ENCODE measurements at places on chromosomes 13 and 19.
A peak's percentile ranks its signal among the peaks of the same experiment; 100 is the strongest.

- no peak for DNase-seq
Measured at GRCh38 chr13:71291842-71292146, 575.2 kb downstream of the DACH1 start.

- DNase-seq: no peak
Measured at GRCh38 chr19:16033136-16033530, 43.2 kb upstream of the TPM4 start.

DNA sequence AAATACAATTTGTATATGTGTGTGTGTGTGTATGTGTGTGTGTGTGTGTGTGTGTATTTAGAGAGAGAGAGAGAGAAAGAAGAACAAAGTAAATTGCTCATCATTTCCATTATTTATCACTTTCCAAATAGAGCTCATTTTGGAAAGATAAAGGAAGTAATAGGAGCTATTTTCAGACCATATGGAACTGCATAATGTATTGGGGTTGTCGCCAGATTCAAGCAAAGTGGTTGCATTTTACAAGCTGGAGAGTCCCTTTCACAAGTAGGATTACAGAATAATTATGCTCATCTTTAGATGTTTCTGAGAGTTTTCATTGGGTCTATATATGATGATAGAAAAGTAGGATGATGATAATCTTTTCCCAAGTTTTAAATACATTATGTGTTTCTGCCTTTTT, 842.7 kb upstream of the SLC10A2 start:
- DNase-seq: no peak

DNA sequence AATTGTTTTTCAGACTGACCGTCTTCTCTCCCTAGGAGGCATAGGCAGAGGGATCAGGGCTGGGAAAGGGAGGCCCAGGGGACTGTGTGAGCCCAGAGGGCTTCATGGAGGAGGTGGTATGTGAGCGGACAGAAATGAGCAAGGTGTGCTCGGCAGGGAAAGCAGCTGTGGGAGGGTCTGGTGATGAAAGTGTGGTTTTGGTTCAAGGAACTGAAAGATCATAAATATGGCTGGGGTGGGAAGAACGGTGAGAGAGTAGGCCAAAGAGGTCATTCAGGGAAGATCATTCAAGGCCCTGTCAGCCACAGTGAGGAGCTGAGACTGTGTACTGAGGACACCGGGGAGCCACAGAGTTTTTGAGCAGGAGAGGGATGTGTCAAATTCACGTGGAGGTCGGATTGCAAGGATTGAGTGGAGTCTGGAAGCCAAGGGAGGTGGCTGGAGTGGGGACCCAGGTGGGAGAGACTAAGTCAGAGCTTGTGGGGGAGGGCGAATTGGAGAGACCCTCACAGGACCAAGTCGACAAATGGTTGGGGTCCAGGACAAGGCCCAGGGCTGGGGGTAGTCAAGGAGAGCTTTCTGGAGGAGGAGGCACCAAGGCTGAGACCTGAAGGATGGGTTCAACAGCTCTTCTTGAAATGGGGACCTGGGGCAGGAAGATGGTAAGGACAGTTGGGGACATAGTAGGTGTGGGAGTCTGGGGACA, 7.6 kb downstream of the PLD3 start:
- no peak for DNase-seq

DNA sequence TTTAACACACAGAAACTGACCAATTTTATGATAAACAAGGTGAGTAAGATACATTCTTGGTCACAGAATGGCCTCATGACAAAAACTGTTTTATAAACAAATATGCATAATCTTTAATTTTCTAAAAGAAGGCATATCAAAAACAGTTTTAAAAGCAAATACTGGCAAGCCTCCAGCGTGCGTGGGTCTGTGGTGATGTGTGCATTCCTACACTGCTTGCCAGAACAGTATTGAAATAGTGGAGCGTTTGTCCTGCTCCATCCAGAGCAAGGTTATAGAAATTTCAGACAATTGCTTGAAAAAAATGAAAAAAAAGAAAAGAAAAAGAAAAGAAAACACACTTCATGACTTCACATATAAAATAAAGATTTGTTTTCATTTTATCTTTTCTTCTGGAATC, 140.9 kb downstream of the MZT1 start:
- no peak for DNase-seq

DNA sequence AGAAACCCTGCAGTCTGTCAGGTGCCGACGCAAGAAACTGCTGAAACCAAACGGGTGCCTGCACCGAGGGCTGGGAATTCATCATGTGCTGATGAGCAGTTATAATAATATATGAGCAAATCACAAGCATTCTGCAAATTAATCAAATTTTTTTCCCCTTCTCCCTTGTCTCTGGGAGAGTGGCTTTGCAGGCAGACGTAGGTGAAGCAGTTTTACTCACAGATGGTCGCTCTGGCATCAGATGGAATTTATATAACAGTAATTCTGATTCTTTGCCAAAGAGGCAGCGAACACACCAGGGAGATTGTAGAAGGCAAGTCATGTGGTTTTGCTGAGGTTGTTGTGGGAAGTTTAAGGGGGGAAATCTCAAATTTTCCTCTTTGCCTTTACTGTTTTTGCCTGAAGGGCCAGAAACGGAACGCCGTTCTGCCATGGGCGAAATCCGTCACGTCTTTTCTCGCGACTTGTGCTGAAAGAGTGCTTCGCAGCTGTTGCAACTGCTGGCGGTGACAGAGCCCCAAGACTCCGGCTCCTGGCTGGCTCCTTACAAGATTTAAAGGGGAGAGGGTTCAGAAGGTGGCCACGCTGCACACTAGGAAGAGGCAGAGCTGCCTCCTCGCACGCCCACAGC, 320.1 kb downstream of the ZNF536 start:
- DNase-seq: peak; percentile 18

GRCh38 chr13:43157796-43158195, 134.4 kb downstream of the DNAJC15 start:
- DNase-seq: no peak

DNA sequence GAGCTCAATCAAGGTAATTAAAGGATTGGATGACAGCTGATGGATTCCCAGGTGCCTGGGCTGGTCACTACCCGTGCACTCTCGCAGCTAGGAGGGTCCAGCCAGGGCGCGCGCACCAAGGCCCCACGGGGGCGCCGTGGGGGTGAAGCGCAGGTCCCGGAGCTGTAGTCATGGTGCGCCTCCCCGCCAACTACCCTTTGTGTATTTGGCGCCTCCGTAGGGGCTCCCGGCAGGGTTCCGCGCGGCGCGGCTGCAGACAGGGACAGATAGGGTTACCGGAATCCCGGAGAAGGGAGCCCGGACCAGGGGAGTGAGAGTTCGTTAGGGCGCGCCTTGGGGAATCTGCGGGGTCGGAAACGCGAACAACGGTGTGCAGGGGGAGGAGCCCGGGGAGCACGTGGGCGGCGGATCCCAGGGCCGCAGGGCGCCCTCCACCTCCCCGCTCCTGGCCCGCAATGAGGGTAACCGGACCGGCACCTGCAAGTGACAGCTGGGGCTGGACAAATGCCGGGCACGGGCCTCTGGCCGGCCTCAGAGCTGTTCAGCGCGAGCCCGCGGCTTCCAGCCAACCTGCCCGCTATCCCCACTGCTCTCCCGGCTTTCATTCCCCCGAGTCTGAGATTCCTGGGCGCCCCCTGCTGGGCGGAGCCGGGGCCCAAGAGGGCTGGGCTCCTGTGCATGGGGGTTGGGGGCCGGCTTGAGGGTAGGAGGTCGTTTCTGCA, 3.4 kb upstream of the PRAM1 start:
- DNase-seq: peak; percentile 68

DNA sequence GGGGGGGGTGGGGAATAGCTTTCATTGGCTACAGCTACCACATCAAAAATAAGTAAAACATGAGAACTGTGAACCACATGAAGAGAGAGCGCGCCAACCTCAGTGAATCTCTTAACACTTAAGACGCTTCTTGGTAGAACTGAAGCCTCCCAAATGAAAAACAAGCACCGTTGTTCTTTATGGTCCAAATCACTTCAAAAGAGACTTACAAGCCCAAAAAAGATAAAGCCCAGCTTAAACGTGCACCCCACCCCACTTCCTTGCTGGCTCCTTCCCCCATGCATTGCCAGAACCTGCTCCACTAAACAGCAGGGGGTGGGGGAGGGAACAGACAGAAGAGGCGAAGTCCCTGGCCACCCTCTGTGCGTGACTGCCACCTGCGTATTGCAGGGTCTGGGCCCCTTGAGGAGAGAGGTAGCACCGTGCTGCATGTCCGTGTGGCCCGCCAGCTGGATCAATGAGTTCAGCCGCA, 479.1 kb downstream of the FOXO1 start:
- no peak for DNase-seq

DNA sequence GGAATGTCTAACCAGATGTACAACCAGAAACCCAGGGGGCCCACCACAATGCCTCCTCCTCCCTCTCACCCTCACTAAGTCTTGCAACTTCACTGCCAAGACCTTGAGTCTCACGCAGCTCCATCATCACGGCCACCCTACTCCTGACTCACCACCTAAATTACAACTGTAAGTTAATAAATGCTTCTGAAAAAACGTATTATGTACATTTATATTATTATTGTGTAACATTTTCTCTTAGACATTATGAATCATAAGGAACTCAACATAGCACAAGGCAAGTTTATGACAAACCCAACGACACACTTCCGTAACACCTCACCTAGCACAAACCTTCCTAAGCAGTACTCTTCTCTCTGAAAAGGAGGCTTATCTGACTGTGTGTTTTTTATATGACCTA, 20.7 kb downstream of the MIPEP start:
- DNase-seq: no peak

GRCh38 chr19:42042455-42043170, 27.4 kb downstream of the GRIK5 start:
- no peak for DNase-seq

GRCh38 chr19:11887611-11888531, at the start of gene ZNF69:
Gene ZNF69 (plus strand): TSS chr19:11887782. CDS start chr19:11887924, 142 bp downstream.
- peak; percentile 49 for DNase-seq

- no peak for DNase-seq
Measured at GRCh38 chr13:111007209-111007608, 92.3 kb upstream of the ANKRD10 start.

- no peak for DNase-seq
Measured at GRCh38 chr19:55115446-55116065, 1.9 kb downstream of the PPP1R12C start.

DNA sequence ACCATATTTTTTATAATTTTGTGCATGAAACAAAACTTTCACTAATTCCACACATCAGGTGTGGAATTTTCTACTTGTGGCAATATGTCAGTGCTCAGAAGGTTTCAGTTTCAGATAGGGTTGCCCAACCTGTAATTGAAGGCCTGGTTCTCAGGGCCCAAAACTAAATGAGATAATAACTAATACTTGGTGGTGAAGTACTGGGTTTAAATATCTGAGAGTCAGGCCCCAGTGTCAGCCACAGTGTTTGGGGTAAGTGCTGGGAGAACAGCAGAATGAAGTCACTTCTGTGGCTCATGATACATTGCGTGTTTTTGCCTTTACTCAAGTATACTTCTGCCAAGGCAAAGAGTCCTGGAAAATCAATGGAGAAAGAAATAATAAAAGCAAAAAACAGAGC, 5.6 kb downstream of the SAFB start:
- DNase-seq: no peak

- DNase-seq: no peak
Measured at GRCh38 chr19:33306191-33306590, 3.9 kb upstream of the CEBPA start.

DNA sequence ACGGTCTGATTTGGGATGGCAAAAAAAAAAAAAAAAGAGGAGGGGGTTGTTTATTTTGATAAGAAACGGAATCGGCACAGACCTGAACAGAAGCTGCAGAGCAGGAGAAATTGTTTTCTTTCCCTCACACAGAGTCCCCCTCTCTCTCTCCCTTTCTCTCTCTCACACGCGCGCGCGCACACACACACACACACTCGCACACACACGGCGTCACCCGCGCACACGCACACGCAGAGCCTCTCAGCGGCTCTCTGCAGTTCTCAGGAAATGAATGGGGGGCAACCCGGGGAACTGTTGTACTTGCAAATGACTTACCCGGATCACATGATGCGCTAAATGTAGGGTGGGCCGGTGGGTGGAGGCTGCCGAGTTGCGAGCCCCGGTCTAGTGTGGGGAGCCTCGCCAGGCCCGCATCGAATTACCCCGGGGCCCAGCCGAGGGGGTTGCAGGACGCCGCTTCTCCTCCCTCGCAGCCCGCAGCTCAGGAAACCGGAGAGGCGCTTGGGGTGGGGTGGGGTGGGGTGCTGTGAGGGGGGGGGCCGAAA, 475 bp downstream of the KLF12 start:
- peak; percentile 65 for DNase-seq

DNA sequence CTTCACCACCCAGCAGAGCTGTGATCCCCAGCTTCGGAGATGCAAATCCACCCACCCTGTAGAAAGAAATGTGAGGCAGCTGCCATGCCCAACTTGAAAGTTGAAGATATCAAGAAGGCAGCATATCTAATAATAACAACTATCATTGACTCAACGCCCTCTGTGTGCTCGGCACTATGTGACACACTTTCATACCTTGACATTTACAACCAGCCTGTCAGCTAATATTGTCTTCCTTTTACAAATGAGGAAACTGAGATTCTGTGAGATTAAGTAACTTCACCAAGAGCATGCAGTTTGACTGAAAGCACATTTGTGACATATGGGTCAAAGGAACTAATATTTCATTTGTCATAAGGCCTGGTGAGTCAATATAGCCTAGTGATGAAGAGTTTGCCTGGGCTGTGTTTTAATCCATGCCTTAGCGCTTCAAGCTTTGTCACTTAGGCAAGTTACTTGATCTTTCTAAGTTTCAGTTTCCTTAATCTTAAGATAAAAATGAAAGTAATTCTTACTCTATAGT, 137.0 kb downstream of the FLT1 start:
- DNase-seq: no peak

DNA sequence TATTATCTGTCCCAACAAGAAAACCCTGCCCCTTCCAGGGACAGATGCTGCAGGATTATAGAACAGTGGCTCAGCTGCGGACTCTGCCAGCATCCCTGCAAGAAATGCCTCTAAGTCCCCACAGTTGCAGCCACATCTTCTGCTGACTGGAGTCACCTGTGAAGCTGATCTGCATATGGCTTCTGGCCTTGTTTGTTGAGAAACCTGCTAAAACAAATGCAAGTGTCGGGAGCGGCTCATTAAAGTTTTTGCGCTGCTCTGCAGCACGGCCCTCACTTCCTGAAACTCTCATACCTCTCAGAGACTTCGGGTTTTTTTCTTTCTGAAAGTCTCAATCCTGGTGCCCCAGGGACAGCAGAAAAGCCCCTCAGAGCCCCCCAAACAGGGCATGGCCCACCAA, 725.0 kb downstream of the UQCRFS1 start:
- no peak for DNase-seq

- DNase-seq: no peak
Measured at GRCh38 chr19:4375164-4376027, 25.0 kb downstream of the SH3GL1 start.

DNA sequence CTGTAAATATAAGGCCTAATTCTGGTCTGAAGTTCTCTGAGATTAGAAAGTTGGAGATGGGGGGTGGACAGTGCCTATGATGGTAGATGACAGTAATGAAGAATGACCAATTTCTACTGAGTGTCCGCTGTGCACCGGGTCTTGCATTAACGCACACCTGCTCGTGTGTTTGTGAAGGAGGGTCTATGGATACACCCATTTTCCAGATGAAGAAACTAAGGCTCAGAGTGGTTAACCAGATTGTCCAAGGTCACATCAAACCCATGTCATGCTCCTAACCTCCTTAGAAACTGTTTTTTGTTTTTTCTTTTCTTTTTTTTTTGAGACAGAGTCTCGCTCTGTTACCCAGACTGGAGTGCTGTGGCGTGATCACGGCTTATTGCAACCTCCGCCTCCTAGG, 13.7 kb downstream of the AXL start:
- DNase-seq: no peak
